ENCODE measurements at places on chromosomes 16 and 17.
A peak's percentile ranks its signal among the peaks of the same experiment; 100 is the strongest.

- no peak for DNase-seq
These were observed 32.5 kb upstream of the CES5A start for GRCh38 chr16:55907661-55908060.

DNA sequence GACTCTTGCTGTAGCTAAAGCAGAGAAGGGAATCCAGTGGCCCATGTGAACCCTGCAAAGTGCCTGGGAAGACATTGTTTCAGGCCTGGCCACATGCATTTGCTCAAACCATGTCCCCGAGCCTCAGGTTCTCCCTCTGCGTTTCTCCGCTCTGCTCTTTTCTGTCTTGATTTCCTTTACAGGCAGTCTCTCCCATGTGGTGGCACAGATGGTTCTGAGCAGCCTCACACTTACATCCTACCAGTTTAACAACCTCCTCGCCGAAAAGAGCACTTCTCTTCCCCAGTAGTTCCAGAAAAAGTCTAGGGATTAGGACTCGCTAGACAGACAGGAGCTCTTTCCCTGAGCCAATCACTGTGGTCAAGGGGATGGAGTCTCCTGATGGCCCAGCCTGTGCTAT lies 28.3 kb upstream of the MYH10 start:
- no peak for DNase-seq

DNA sequence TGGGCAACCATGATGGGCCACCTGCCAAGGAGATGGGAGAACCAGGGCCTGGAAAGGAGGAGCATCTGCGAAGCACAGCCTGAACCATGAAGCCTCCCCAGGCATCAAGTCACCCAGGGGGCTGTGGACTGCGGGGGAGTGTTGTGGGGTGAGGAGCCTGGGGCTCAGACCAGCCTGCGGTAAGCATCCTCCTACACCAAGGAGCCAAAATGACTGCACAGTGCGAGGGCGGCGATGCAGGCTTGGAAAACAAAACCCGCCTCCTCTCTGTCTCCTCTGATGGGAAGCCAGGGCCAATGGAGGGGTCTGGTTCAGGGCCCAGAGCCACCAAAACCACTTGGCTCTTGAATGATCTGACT lies 18.1 kb upstream of the MAF start:
- DNase-seq, result no peak

DNA sequence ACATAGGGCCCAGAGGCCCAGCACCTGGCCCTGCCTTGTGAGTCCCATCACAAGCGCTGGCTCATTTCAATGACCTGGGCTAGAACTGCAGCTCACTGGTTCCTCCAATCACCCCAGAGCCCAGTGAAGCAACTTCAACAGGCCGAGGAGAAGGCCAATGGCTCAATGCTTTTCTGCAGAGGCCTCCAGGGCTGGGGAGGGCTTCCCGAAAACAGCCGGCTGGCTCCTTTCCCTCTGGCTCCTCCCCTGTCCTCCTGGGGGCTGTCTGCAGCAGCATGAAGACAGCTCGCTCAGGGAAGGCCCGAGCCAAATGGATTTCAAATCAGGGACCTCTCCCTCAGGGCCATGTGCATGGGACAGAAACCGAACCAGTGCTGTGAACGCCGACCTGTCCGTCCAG lies 121.6 kb downstream of the ZNF423 start:
- DNase-seq, result peak; percentile 7

DNA sequence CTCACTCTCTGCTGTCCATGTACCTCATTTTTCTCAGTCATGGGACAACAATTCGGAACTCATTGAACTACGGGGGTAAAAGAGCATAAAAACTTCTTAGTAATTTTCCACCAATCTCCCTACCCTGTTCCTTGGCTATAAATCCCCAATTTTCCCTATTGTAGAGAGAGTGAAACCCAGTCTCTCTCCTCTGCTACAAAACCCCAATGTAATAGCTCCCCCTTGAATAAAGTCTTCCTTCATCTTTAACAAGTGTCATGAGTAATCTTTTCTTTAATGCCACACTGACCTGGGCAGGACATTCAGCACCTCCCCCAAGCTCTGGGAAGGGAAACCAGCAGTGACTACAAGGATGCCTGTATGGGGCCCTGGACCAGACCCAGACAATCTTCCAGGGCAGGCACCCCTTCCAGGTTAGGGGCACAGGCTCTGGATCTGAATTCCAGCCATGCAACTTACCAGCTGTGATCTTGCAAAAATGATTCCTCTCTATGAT lies 10.2 kb upstream of the EIF1 start:
- DNase-seq, result no peak

GRCh38 chr16:54957403-54958166 lies 26.9 kb downstream of the IRX5 start:
- DNase-seq, result peak; percentile 59

- DNase-seq, result no peak
These were observed 43.7 kb downstream of the CMTM4 start for GRCh38 chr16:66652661-66653360.

GRCh38 chr16:56309008-56309407 lies 116.3 kb downstream of the AMFR start:
- DNase-seq, result no peak

DNA sequence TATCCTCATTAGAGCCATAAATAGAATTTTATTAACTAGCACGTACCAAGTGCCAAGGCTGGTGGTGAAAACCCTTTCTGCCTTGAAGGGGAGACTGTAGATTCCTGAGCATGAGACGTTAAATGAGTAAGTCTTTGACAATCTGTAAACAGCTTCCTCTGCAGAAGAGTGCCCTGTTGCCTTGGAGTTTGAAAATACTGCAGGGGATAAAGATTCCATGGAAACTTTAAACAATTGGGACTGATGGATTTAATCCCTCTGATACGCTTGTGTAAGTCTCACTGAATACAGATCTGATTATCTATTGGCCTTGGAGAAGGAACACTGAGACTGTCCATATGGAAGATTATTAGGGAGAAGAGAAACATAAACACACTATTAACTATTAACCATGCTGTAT lies 1053.4 kb upstream of the RBFOX1 start:
- no peak for DNase-seq

GRCh38 chr16:31452631-31453106 lies 6.6 kb upstream of the ARMC5 start:
- peak; percentile 2 for DNase-seq

DNA sequence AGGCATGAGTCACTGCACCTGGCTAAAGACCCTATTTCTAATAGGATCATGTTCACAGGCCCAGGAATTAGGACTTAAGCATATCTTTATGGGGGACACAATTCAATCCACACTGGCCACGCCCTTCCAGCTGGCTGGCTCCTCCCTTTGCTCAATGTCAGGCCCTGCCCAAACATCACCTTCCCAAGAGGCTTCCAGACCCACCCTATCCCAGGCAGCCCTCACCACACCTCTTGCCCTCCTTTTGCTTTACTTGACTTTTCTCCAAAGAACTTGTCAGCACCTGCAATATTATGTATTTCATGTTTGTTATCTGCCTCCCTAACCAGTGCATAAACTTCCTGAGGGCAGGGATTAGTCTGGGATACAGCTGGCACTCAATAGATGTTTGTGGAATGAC lies 109.6 kb upstream of the CDH5 start:
- no peak for DNase-seq

DNA sequence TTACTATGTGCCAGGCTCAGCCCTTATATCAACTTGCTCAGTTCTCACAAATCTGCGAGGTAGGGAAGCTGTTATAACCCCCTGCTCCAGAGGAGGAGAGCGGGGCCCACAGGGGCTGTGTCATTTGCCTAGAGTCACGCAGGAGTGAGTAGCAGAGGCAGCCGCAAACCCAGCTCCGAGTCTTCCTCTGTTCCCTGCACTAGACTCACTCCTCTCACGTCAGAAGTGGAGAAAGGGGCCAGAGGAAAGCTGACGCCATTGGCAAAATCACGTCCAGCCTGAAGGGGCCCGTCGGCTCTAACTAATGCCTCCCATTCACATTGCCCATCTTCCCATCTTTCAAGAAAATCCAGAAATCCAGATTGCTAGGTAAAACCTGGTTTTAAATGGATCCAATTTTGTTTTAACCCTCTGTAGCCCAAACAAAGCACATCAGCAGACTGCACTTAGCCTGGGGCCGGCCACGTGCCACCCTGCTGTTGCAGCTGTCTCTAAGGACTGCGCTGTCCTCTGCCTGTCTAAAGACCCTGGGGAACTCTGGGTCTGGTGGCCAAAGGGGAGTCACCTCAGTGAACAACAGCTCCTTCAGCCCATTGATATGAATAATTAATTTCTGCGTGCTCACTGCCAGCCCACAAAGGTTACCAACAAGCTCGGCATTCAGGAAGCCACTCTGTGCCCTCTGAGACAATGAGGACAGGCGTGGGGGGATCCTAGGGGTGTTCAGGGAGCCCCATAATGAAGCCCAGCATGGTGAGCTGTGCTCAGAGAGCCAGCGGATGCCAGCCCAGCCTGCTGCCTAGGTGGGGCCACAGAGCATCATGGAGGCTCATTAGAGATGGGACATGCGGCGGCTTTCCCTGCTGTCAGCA lies 36.7 kb upstream of the ABR start:
- no peak for DNase-seq

GRCh38 chr17:46948544-46948943 lies 25.6 kb downstream of the GOSR2 start:
- DNase-seq, result no peak

- no peak for DNase-seq
These were observed 13.3 kb upstream of the CD300LD start for GRCh38 chr17:74605361-74605760.

DNA sequence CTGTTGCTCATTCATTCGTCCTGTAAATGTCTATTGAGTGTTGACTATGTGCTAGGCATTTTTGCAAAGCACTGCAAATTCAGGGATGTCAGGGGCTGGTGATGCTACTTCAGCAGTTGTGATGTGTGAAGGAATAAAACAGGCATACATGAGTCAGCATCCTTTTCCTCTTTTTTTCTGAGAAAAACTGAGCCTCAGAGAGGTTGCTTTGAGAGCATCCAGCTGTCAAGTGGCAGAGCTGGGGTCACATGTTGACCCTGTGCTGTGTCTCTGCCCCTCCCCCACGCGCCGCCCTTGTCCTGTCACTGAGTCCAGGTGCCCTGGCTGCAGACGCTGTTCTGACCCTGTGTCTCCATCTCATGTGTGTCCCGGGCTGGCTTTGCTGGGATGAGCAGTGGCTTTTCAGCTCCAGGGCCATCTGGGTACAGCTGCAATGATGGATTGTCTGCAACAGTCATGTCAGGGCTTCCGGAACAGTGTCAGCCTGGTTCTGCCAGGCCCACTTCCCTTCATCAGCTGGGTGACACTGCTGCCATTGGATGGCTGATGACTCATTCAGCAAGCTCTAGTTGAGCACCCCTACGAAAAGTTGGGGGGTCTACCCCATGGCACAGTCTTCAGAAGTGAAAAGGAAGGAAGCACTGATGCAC lies 14.9 kb downstream of the SEC14L5 start:
- DNase-seq, result no peak

GRCh38 chr17:2482218-2482617 lies 29.5 kb downstream of the METTL16 start:
- no peak for DNase-seq
